ENCODE measurements at places on chromosomes 1 and 21.

- DNase-seq = no peak
Measured at GRCh38 chr1:45328680-45329079, 2.0 kb downstream of the HPDL start.

- no peak for DNase-seq
Measured at GRCh38 chr1:177069490-177069889, 95.0 kb downstream of the ASTN1 start.

DNA sequence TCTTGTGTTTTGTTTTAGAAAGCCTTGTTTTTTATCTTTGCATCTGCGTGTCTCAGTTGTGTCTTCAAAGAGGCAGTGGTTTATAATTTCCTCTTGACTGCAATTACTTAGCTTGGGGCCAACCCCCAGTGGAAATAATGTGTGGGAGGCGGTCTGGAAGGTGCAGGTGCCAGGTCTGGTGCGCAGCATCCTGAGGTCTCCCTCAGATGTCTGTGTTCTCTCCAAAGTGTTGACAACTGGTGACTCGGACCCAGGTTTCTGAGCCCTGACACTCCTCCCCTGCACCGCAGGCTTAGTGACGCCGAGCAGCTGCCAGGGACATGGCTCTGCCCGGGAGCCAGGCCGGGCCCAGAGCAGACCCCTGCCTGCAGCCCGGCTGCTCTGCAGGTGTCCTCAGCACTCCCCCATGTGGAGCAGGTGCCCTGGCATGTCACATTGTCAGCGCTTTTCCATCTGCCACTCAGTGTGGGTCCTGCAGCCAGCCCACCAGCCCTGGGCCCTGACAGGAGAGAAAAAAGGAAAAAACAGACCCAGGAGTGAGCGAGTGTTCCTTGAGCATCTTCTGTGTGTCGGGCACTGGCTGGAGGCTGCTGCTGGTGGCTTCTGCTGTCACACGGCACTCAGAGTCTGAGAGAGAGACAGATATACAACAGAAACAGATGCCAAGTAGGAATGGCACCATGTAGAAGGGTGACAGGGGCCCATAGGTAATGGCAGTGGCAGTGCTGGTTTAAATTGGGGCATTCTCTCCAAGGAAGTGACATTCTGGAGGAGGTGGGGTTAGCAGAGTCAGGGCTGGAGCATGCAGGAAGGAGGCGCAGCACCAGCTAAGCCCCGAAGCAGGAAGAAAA lies 24.8 kb upstream of the SELENON start:
- DNase-seq = no peak

- no peak for DNase-seq
Measured at GRCh38 chr1:116426401-116426800, 53.4 kb downstream of the ATP1A1 start.

DNA sequence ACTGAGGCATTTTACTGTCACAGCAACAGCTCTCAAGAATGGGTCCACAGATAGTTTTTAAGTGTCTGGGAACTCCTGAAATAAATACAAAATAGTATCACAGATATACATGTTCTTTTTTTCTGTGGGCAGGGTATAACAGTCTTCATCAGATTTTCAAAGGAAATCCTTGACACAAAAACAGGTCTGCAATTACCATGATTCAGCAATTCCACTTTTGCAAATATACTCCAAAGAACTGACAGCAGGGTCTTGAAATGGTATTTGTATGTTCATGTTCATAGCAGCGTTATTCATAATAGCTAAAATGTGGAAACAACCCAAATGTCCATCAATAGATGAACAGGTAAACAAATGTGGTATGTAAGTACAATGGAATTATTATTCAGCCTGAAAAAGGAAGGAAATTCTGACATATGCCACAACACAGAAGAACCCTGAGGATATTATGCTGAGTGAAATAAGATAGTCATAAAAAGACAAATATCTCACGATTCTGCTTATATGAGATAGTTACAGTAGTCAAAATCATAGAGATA lies 85.0 kb downstream of the EPS15 start:
- no peak for DNase-seq

GRCh38 chr1:232617237-232617636 lies 12.7 kb downstream of the SIPA1L2 start:
- DNase-seq = no peak

GRCh38 chr1:169327875-169328274 lies 39.7 kb downstream of the NME7 start:
- no peak for DNase-seq

DNA sequence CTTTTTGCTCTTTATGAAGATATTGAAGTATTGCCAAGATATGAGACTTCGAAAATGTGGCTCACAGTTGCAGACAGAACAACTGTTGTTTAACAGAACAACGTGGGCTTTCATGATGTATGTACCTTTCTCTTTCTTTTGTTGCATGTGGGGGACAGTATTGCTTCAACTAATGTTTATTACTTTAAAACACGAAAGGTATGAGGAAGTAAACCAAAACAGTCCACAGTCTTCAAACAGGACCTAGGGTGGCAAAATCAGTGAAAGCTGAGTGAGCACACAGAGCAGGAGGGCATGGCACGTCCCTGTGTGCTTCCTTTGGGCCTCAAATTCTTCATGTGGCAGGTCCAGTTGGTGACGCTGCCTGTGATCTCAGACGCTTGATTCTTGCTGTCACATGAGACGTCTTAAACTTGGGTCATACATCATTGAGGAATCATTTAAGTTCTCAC lies 7.8 kb upstream of the CHAF1B start:
- DNase-seq = peak; percentile 55

DNA sequence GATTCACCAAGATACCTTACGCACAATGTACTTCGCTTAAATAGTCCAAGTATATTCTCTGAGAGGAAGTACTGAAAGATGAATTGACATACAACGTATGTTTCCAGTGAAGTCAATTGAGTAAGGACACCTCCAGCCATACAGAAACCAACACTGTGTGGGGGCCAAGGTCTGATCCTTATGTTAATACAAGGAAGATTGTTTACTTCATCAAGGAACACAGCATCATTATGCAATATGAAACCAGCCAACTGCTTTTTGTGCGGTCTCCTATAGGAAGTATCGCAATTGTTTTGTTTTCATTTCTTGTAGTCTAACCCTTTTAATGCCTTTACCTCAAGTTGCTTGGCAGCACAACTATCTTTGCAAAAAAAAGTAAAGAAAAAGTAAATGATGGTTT lies 28.2 kb upstream of the TEKT2 start:
- DNase-seq = no peak

DNA sequence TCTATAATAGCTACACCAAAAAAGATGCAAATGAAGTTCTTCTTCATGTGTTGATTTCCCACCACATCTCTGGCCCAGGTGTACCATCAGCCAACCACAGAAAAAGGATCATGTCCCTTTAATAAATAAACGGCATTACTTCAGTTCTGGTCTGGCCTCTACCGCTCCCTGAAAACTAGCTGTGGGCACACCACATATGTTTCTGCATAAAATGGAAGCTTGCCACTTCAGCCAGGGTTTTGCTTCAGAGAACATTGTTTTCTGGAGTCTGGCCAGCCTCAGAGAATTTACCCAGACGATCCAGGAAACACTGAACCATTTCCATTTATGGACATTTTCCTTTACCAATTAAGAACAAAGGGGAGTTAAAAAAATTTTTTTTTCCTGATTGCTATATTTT lies 5.8 kb upstream of the LAMC2 start:
- peak; percentile 60 for DNase-seq

DNA sequence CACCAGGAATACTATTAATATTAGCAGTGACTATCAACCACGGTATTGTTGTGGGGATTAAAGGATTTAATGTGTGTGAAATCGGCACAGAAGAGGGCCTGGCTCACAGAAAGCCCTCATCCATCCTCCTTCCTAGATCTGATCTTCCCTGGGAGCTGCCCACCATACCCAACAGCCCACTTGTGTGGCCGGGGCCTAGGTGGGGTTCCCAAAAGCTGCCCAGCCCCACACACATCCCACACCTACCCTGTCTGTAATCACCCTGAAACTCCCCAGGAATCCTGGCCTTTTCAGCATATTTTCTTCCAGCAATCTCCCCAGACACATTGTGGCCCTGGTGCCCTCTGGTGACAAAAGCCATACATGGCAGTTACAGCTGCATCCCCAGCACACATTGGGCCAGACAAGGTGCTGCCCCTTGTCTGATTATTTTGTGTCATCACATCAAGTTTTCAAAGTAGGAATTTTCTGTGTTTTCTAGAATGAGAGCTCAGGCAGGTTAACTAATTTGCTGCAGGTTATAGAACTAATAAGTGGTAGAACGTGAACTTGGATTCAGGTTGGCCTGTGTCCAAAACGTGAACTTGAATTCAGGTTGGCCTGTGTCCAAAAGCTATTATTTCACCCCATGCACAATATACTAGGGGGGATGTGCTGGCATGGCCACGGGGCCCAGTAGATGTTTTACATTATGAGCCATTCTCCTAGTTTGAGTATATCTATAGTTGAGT lies 5.3 kb upstream of the SLC6A9 start:
- DNase-seq = peak; percentile 78

DNA sequence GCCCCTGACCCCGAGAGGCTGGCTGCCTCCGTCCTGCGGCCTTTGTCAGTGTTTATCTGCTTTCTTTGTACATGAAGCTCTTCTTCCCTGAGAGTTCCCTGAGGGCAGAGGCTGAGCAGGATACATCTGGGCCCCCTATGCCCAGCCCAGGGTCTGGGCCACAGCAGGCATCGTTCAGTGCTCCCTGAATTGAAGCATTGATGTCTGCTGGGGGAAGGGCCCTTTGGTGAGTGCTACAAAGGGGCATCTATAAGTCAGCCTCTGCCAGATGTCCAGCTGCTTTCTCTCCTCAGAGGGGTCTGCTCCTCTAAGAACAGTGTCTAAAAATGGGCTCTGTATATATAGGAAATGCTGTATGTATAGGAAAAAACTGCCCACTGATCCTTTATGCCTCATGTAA lies 2.1 kb downstream of the HEYL start:
- no peak for DNase-seq

DNA sequence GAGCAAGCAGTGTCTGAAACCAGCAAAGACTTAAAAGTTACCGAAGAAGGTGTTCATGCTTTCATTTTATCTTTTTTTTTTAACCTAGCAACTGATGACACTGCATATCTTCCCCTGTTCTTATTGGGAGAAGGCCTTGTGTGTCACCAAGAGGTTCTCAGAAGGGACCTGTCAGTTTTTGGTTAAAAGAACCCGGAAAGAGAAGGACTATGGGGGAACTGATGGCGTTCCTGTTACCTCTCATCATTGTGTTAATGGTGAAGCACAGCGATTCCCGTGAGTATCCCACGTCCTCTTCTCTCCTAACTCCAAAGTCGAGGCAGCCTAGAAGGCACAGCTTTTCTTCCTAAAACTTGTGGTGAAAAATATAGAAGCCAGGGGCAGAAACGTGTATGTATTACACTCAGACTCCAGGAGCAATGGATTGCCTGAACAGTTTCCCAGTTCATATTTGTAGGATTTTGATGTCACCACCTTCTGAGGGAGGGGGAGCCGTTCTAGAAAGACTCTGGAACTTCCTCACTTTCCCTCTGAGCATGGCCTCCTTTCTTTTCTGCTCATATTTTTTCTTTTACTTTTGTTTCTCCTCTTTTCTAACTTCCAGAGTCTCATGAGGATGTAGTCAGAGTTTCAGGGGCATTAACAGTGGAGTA lies at the start of gene MR1:
Gene MR1, plus strand, starts transcription at position 185 of the 653 bp plus-strand sequence. Its CDS starts 25 bp downstream, at position 210.
- peak; percentile 46 for DNase-seq

DNA sequence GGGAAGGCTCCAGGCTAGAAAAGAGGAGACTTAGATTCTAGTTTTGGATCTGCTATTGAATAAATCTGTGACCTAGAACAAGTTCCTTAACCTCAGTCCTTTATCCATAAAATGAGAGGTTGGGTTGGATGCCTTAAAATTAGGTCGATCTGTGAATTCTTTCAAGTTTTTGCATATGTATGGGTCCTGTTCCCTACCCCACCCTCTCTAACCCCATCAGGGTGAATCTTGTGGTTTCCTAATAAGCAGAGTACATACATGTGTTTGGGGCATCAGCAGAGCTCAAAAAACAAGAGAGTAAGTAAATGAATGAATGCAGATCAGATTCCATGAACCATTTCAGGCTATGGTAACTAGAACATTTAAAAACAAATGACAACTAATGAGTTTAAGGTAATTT lies 6.2 kb downstream of the SPRR4 start:
- no peak for DNase-seq

- no peak for DNase-seq
Measured at GRCh38 chr1:112676543-112676942, 2.1 kb downstream of the MOV10 start.

- no peak for DNase-seq
Measured at GRCh38 chr1:89607156-89607555, 25.8 kb upstream of the LRRC8C start.

DNA sequence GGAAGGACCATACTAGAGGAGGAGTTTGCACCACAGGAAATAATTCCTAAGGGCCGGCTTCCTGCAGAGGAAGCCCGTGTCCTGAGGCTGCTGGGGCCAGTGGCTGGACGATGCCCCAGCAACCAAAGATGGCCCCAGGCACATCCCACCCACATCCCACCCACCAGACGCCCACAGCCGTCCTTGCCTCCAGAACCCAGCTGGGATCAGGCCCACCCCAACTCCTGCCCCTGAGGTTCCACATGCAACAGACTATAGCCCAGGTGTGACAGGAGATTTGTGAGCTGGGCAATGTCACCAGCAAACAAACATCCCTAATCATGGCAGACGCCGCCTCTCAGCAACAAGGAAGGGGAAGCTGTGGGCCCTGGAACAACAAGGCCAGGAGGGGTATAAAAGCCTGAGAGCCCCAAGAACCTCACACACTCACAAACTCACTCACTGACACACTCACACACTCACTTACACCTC lies at the start of gene KRTAP10-9:
Gene KRTAP10-9, plus strand, starts transcription at position 421 of the 471 bp plus-strand sequence. CDS start 79 bp downstream, outside the sequence.
- DNase-seq = peak; percentile 2

GRCh38 chr1:233431753-233432403 lies 104.4 kb downstream of the MAP3K21 start:
- no peak for DNase-seq

DNA sequence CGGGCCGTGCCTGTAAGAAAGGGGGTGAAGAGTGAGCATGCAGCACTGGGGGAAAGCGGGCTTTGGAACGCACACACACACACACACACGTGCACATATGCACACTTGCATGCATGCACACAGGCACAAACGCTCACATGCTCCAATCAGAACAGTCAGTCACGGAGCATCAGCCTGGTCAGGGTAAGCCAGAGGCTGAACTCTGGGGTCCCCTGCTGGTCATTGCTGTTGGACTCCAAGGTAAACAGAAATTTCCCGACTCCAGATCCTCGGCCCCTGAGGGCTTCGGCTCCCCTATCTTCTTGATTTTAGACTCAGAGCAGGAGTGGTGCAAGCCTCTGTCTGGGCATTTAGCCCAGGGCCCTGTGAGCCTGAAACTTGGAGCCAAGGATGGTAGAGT lies 54.2 kb downstream of the SYT2 start:
- no peak for DNase-seq

- no peak for DNase-seq
Measured at GRCh38 chr1:43835082-43836021, 98.2 kb upstream of the ARTN start.

GRCh38 chr1:226002667-226003501 lies 3.7 kb upstream of the SDE2 start:
- peak; percentile 37 for DNase-seq

- DNase-seq = no peak
Measured at GRCh38 chr21:15820852-15821379, 91.1 kb downstream of the USP25 start.

DNA sequence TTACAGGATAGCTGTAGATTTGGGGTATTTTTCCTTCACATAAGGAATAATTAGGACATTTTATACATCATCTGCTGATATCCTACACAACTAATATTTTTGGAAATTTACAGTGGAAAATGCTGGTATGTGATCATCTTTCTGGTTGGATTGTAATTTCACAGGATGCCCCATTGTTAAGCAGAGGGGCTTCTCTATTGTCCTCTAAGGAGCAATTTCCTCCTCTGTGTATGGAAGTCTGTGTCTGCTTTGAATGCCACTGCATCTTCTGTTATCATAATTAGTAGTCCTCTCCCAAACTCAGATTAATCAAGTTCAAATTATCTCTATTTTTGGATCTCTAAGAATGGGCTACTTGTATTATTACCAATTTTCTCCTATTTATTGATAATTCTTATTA lies 988.1 kb upstream of the B3GALT2 start:
- no peak for DNase-seq
